Kidney glomerular epithelial cell (primary cell): ENCODE measurements at places on chromosomes 3 and 15.

GRCh38 chr3:53673722-53674350 is 172.4 kb downstream of the CHDH start:
- no peak for DNase-seq

DNA sequence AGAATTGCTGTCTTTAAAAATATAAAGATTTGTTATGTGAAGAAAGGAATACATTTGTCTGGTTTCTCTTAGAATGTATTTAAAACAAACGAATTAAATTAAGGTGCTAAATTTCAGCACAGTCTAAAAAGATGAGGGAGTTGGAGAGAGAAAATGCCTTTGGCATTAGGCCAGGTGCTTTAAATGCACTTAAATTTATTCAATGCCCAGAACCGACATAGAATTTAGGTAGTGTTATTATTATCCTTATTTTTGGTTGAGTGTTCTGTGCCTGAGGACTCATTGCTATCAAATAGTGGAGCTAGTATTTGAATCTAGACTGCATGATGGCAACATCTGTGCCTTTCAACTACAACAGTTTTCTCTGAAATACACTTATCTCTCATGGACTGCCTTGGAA is 287.5 kb downstream of the RBMS3 start:
- no peak for DNase-seq

DNA sequence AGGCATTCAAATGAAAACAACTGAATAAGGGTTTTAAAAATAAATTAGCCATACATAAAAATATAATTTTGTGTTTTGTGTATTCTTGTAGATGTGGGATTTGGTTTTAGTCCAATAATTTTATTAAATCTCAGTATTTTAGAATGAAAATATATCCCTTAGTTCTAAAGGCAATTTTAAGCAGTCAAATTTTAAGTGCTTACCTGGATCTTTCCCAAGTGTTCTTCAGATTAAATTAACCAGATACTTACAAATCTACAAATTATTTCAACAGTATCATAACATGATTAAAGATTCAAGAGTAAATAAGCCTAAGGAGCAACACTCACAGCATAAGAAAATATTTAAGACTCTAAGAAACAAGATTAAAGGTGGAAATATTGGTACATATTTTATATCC is 275.0 kb upstream of the RBMS3 start:
- no peak for DNase-seq

GRCh38 chr15:90539789-90540188 is 10.1 kb downstream of the CRTC3 start:
- DNase-seq = no peak

GRCh38 chr15:76342382-76343201 is 6.0 kb downstream of the ISL2 start:
- DNase-seq = no peak

DNA sequence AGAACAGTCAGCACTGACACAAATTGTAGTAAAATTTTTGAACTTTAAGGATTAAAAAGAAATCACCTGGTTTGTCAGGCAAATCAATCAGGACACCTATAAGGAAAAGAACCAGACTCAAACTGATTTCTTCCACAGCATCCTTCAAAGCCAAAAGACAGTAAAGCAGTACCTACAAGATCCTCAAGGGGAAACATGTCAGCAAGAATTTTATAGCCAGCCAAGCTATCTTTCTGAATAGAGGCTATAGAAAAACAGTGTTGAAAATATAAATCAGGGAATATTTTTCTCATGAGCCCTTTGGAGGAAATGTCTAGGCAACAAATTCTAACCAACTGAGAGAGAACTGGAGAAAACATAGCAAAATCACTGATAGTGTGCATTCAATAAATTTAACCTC is 301.4 kb upstream of the UBE2E2 start:
- DNase-seq = no peak

DNA sequence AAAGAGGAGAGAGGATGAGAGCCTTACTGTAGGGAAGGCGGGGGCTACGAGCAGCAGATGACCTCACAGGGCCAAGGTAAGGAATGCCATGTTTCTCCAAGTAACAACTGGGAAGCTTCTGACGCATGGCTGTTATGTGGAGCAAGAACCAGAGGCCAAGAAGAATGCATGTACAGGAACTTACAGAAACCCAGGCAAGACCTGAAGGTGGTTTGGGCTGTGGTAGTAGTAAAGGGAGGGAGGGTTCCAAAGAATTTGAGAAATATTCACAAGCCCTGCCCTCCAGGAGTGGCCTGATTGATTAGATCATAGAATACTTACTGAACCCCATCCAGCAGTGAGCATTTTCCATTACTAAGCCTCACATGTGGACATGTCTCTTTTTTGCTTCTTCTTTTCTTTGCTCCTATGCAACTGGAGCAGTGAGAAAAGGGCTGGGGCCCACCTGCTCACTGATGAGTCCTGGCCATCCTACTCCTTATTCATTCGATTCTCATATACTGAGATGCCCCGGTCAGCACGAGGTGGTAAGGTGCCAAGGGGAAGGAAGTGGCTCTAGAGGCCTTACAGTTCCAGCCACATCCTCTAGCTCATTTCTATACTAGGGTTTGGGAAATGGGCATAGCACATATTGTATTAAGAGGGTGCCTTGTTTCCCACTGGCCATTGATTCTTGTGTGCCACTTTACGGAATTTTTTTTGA is 8.3 kb upstream of the SLC12A8 start:
- DNase-seq = peak; percentile 33

- DNase-seq = no peak
These were observed 43.6 kb upstream of the KY start for GRCh38 chr3:134694466-134694865.

GRCh38 chr15:79432345-79433275 is 474 bp downstream of the MINAR1 start:
- DNase-seq = no peak

GRCh38 chr3:15659254-15659975 is 57.9 kb downstream of the BTD start:
- no peak for DNase-seq

DNA sequence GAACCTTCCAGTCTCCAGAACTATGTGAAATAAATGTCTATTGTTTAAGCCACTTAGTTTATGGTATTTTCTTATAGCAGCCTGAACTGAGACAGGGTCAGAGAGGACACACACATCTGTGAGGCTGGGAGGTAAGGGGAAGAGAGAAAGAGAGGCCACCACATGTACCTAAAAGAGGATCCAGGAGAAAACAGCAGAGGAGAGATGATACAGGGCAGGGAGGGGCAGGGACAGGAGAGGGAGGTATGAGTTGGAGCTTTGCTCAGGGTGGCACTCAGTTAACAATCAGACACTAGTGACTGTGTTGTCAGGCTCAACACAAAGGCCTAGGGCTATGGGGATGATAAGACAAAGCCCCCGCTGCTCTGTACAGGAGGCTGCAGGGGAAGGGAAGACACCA is 17.6 kb downstream of the KIF9 start:
- DNase-seq = no peak

- peak; percentile 86 for DNase-seq
These were observed 479.4 kb downstream of the NTRK3 start for GRCh38 chr15:87777054-87777561.

GRCh38 chr3:36380221-36381031 is at the start of gene STAC:
Gene STAC (plus strand): TSS chr3:36380504. CDS start chr3:36380644, 140 bp downstream.
- peak; percentile 28 for DNase-seq

DNA sequence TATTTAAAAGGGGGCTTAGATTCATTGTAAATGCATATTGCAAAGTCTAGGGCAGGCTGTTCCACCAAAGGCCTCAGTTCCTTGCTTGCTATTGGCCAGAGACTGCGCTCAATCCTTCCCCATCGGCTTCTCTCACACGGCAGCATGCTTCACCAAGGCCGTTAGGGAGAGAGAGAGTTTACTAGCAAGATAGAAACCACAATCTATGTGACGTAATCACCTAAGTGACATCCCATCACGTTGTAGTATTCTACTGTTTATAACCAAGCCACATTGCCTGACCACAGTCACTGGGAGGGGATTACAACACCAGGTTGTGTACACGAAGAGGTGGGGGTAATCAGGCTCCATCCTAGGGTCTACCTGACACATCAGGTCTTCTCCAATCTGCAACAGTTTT is 16.0 kb upstream of the NPAP1 start:
- no peak for DNase-seq

GRCh38 chr3:24389108-24390090 is 105.3 kb downstream of the THRB start:
- DNase-seq = peak; percentile 30

- DNase-seq = no peak
These were observed 10.0 kb upstream of the SNTN start for GRCh38 chr3:63642488-63642887.

- no peak for DNase-seq
These were observed 251.7 kb downstream of the WNT5A start for GRCh38 chr3:55235416-55235815.

- peak; percentile 9 for DNase-seq
These were observed 90.2 kb downstream of the NTRK3 start for GRCh38 chr15:88166082-88166993.

GRCh38 chr15:44657378-44657777 is 6.1 kb downstream of the SPG11 start:
- DNase-seq = no peak

GRCh38 chr3:50450209-50450921 is 53.1 kb downstream of the CACNA2D2 start:
- peak; percentile 8 for DNase-seq

GRCh38 chr15:24898715-24899272 is 56.0 kb upstream of the SNRPN start:
- no peak for DNase-seq

- no peak for DNase-seq
These were observed 15.9 kb downstream of the CDAN1 start for GRCh38 chr15:42721016-42721415.

GRCh38 chr3:78908236-78908635 is 859.6 kb downstream of the ROBO1 start:
- no peak for DNase-seq

GRCh38 chr3:133401374-133402135 is 1.7 kb downstream of the BFSP2 start:
- DNase-seq = no peak

DNA sequence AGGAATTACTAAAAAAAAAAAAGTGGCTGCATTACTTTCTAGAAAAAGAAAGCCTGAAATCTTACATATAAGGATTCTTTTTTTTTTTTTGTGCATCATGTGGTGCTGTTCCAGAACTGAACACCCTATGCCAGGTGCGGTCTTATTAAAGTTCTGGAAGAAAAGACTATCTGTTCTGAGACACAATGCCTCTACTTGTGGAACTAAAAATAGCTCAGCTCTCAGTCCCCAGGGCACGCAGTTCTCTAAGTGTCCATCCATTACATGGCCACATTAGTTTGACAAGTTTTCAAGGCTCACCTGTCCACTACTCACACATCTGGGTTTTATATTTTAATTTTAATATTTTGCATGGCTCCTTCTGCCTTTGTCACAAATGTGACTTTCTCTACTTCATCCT is 126.6 kb upstream of the ADAMTS9 start:
- no peak for DNase-seq

DNA sequence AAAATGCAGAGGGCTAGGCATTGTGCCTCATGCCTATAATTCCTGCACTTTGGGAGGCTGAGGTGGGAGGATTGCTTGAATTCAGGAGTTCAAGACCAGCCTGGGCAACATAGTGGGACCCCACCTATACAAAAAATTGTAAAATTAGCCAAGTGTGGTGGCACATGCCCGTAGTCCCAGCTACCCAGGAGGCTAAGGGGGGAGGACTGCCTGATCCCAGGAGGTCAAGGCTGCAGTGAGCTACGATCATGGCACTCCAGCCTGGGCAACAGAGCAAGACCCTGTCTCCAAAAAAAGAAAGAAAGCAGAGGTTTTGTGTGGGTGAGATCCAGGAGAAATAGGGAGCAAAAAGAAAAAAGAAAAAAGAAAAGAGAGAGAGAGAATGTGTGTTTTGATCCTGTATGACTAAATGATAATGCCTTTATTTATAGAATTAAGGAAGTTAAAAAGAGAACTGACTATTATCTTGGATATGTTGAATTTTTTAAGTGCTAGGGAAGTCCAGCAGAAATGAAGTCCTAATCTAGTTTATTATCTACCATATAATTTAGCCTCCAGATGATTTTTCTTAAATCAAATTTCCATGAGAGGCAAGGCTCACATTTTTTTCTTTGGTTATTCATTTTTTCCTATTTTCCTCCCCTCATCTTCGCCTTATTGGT is 4.8 kb downstream of the TTBK2 start:
- no peak for DNase-seq

DNA sequence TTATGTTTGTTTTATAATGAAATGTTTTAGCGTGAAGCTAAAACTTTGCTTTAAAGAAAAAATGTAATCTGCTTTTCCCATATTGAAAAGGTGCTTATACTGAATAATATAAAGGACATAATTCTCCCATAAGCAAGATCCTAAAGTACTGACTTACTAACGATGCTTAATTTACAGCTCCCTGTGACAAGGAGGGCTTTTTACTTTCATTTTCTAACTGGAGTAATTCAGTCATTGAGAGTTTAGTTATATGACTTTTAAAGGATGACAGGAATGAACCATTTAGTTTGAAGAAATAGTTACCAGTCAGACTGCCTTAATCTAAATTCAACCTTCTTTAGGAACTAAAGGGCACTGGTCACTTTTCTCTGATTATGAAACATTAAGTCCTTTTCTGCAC is 19.3 kb upstream of the ZPLD1 start:
- peak; percentile 10 for DNase-seq

DNA sequence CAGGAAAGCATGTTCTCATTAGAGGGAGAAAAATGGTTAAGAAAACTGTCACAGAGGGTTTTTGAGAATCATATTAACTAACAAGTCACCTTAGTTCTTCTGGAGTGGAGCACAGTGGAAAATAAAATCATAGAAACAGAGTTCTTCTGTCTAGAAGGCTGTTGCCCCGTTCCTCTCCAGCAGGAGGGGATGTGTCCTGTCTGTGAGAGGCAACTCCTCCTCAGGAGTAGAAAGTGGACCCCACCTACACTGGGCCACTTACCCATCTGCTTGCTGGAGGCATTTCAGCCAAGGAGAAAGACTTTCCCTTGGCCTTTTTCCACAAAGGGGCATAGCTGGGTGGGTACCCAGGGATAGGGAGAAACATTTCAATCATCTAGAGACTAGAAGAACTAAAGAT is 106.6 kb downstream of the SSR3 start:
- no peak for DNase-seq

- DNase-seq = peak; percentile 94
These were observed 263.6 kb upstream of the HES1 start for GRCh38 chr3:193872265-193872753.

GRCh38 chr3:179236669-179237301 is 14.1 kb downstream of the KCNMB3 start:
- DNase-seq = no peak

DNA sequence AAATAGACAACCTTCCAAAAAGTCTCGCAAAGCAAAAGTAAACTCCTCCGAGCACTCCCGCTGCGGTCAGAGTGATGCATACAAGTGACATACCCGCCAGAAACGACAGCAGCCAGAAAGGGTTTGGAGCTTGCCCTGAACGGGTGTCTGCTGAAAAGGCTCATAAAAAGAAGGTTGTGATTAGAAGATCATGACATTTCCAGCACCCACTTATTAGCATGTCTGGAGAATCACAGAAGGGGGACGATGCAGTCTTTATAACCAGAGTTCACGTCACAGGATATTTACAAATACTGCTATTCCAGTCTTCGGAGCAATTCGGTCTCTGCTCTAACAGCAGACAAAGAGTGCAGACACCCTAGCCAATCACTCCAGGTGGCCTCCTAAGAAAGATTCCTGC is 59.1 kb upstream of the FRMD4B start:
- no peak for DNase-seq
